Activated naive CD8-positive, alpha-beta T cell treated with anti-CD3 and anti-CD28 coated beads, Interleukin-2, amount 10 ng/mL, durations not matched to agents 7 days and 5 days (primary cell): ENCODE measurements at places on chromosomes 16 and 17. TPM values are rescaled to one million over a fixed set of nuclear protein-coding genes. Genes with fewer than 3 reads are reported as not detected.

Gene KRT40
- total RNA-seq = not detected

Gene EPOP
- 7.2 TPM for total RNA-seq

Gene ATP2C2
- not detected for total RNA-seq

Gene C16orf54
- 84.2 TPM for total RNA-seq

Gene KCNG4
- total RNA-seq = not detected

Gene KRT33B
- not detected for total RNA-seq

Gene PRSS53
- total RNA-seq = 10.4 TPM

Gene TSNAXIP1
- total RNA-seq = not detected

DNA sequence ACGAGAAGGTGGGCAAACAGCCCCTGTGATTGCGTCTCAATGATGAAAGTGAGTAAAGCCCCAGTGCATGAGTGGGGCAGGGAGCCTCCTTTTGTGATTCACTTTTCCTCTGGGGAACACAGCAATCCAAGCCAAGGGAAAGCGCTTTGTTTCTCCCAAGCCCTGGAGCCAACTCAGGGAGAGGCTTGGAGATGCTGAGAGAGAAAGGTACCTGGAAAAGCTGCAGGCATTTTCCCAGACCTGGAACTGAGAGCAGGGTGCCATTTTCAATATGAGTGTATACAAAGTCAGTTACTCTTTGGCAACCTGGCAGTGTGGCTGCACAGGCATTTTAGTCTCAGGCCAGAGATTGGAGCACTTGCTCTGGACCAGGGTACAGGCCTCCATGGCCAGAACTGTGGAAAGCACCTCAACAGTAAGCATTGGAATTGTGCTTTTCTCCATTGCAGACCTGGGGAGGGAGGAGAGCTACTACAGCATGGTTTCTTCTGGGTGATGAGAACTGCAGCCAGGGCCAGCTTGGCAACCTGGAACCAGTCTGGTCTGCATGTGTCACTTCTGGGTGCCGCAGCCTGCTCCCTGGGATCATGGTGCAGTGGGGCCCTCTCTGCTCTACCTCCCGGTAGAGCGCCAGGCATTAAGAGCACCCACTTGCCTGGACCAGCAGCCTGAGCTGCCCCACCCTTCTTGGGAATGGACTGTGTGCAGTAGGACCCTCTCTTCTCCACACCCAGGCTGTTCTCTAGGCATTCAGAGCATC is 89.0 kb upstream of the CDH5 start:
- H3K36me3 ChIP-seq = no peaks in the 10 kb centered on the region
- DNase-seq = no peak
- peaks cover 4% of the 10 kb centered on the region for H3K4me1 ChIP-seq
- peaks cover 24% of the 10 kb centered on the region for H3K27me3 ChIP-seq
- H3K27ac ChIP-seq = no peak overlapping the region
- no peak overlapping the region for H3K4me3 ChIP-seq

DNA sequence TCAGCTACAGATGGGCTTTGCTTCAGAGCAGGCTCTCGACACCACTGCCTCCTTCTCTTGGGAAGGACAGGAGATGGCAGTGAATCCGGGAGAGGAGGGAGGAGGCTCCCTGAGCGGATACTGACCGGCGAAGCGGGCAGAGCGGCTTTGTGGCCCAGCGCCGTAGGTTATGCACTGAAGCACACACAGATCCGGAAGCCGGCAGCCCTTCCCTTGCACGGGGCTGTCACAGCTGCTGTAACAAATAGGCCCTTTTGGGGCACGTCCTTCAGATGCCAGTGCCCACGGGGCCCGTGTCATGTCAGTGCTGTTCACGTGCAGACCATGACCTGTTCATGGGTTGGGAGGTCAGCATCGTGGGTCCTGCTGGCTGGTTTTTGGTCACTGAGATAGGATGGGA is 144.7 kb upstream of the CHMP6 start:
- H3K27me3 ChIP-seq = no peaks in the 10 kb centered on the region
- peak overlapping the region; percentile 87 for H3K27ac ChIP-seq
- peak overlapping the region; percentile 68 for H3K4me3 ChIP-seq
- peaks cover 46% of the 10 kb centered on the region for H3K4me1 ChIP-seq
- H3K36me3 ChIP-seq = peaks cover 29% of the 10 kb centered on the region

DNA sequence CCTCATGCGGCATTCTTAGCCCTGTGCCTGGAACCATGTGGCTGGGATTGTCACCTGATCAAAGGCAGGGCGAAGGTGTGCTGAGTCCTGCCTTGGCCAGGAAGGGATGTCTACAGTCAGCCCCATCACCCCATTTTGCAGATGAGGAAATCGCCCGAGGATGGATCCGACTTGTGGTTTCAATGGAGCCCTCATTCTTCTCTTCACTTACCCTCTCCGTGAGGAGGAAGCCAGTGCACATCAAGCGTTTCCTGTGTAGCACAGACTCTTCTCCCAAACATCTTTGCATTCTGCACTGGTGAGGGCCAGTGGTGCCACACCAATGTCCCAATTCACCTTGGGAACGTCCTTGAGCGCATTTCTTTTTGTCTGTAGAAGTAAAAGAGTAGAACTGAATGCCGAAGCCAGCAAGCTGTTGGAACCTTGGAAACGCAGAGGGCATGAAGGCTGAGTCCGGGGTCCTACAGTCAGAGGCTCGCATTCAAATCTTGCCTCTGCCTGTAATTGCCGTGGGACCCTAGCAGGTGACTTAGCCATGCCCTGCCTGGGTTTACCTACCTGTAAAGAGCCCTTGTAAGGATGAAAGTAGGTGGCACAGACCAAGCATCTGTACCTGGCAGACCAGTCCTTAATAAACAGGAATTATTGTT is 85.4 kb downstream of the IRF8 start:
- H3K27me3 ChIP-seq = no peaks in the 10 kb centered on the region
- no peak for DNase-seq
- H3K27ac ChIP-seq = no peak overlapping the region
- peaks cover 33% of the 10 kb centered on the region for H3K4me1 ChIP-seq
- no peak overlapping the region for H3K4me3 ChIP-seq
- H3K36me3 ChIP-seq = no peaks in the 10 kb centered on the region

DNA sequence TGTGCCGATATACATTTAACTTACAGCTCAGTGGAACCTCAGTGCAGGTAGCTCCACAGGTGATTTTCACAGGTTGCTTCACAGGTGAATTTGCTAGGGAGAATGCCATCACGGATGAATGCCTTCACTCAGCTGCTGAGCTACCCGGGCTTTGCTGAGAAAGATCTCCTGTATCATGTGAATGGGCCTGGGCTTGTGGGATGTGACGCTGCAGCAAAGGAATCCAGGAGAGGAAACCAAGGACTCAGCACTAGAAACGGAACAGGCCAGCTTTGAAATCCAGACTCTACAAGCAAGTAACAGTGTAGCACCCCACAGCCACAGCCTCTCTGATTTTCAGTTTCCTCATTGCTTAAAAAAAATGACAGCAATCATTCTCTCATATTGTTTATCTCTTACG is 271.4 kb upstream of the MAF start:
- DNase-seq = no peak
- no peak overlapping the region for H3K27ac ChIP-seq
- no peaks in the 10 kb centered on the region for H3K27me3 ChIP-seq
- H3K36me3 ChIP-seq = no peaks in the 10 kb centered on the region
- no peaks in the 10 kb centered on the region for H3K4me1 ChIP-seq

- H3K4me3 ChIP-seq = no peak within 1 kb of the TSS
- no peak for DNase-seq
- H3K27ac ChIP-seq = no peak within 1 kb of the TSS
- H3K36me3 ChIP-seq = no peaks in the 10 kb centered on the region
Observed at GRCh38 chr16:76276745-76277438, at the start of gene CNTNAP4. TSS of gene CNTNAP4 (plus strand) at chr16:76277401. CDS start at chr16:76277663, 262 bp downstream.

GRCh38 chr17:21282231-21282630 is 2.3 kb upstream of the MAP2K3 start:
- H3K4me3 ChIP-seq = no peak overlapping the region
- DNase-seq = no peak
- H3K4me1 ChIP-seq = peaks cover 46% of the 10 kb centered on the region
- H3K36me3 ChIP-seq = peaks cover 2% of the 10 kb centered on the region
